ENCODE measurements at places on chromosomes 2 and 18.

DNA sequence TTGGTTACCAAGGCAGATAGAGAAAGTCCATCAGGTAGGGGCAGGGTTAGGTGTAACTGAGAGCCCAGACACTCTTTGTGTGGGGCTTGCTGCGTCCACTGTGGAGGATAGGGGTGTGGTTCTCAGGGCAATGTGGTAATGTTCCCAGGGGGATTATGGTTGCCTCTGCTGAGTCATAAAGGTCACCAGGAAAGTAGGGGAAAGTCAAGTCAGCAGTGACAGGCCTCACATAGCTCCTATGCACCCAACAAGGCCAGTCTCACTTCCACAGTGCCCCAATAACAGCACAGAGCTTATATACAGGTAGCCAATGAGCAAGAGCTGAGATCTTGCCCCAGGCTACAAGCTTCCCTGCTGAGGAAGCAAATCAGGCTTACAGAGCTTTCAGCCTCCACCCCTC is 1438.0 kb upstream of the ZEB2 start:
- DNase-seq: no peak

DNA sequence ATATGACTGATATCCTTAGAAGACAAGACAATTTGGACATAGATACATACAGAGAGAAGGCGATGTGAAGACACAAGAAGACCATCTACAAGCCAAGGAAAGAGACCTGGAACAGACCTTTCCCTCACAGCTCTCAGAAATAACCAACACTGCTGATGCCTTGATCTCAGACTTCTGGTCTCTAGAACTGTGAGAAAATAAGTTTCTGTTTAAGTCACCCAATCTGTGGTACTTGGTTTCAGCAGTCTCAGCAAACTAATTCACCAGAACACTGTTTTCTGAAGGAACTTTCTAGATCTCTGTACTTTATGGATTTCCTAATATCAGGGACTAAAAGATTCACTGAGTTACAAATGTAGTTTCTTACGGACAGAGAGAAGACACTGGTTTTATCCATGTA is 58.8 kb downstream of the NAB1 start:
- DNase-seq: no peak

- DNase-seq: no peak
Observed at GRCh38 chr2:96873651-96874096, 3.8 kb upstream of the SEMA4C start.

DNA sequence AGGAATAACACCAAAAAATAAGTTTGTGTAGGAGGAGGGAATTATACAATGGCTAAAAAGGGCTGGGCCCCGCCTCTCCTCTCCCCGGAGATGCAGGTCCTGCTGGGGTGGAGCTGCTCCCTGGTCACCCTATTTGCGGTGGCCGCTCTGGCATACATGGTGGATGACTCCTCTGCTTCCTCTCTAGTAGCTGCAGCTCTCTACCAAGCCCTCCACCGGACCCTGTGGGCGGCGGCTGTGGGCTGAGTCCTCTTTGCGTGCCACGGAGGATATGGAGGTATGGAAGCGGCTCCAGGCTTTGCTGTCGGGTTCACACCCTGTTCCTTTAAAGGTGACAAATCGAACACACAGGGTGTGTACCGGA is 77.1 kb upstream of the SEC11C start:
- DNase-seq: no peak
